ENCODE measurements at places on chromosomes 1 and 21.

DNA sequence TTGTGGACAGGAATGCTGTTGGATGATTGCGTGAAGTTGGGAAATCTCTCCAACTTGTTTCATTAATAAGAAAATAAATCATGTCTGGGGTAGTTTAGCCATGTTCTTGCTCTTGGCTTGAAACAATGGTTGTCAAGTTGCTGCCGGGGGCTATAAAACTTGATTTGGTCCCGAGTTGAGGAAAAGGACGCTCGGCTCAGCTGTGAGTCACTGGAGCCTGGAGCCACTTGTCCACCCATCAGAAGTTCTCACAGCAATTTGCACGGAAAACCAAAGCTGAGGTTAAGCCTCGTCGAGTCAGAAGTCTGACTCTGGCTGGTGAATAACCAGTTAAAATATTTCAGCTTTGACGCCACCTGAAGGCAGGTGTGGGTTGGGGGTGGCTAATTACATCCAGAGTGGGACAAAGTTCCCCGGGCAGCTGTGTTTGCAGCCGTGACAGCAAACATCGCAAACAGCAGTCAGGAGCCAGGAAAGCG is 19.7 kb upstream of the RIPK4 start:
- no peak for DNase-seq

GRCh38 chr21:41612674-41613532 is 104.9 kb upstream of the TMPRSS2 start:
- no peak for DNase-seq

GRCh38 chr1:39981945-39982344 is 27.0 kb downstream of the MFSD2A start:
- no peak for DNase-seq

DNA sequence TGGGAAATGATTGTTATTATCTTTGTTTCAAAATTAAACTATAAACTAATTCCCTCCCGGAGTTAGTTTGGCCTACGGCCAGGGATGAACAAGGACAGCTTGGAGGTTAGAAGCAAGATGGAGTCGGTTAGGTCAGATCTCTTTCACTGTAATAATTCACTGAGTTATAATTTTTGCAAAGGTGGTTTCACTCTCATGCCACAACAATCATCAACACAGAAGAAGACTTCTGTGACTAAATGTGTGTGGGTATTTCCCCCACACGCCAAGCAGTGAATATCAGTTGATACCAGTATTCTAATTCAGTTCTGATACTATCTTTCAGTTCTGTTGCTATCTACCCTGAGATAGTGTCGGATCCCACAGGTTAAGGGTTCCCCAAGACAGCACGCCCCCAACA is 215.1 kb downstream of the S1PR1 start:
- DNase-seq: no peak

GRCh38 chr1:162040001-162040400 is 16.3 kb upstream of the OLFML2B start:
- no peak for DNase-seq
